Natural killer cell treated with Interleukin-12 subunit alpha and Interleukin-12 subunit beta and Interleukin-15 and Interleukin-18, amount 100 ng/mL, for 72 hours (primary cell): ENCODE measurements at places on chromosomes 7 and 10. TPM values are rescaled to one million over a fixed set of nuclear protein-coding genes. Genes with fewer than 3 reads are reported as not detected.
A peak's percentile ranks its signal among the peaks of the same experiment; 100 is the strongest.

Gene SEC61G
- 229 TPM for total RNA-seq

DNA sequence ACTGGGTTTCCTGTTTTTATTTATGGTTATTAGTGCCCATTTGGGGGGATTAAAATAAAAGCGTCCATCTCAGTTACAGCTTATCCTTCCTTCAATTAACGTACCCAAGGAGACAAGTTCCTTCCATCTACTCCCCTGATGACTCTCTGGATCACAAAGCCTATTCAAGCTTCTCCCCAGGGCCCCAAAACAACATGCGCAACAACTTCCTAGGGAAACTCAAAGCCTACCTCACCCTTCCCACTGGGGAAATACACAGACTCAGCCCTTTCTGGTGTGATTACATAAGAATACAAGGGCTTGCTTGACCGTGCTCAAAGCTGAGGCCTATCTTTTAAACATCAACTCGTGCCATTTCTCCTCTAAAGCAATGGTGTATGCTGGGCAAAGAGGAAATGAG, 112.4 kb downstream of the CDK6 start:
- H3K27ac ChIP-seq: peak overlapping the region; percentile 53
- H3K36me3 ChIP-seq: peaks cover 43% of the 10 kb centered on the region
- H3K27me3 ChIP-seq: no peaks in the 10 kb centered on the region
- H3K4me1 ChIP-seq: peaks cover 29% of the 10 kb centered on the region

- H3K27me3 ChIP-seq: peaks cover 5% of the 10 kb centered on the region
- no peak overlapping the region for H3K4me3 ChIP-seq
These were observed 14.6 kb downstream of the SFRP4 start for GRCh38 chr7:37901890-37902524.

DNA sequence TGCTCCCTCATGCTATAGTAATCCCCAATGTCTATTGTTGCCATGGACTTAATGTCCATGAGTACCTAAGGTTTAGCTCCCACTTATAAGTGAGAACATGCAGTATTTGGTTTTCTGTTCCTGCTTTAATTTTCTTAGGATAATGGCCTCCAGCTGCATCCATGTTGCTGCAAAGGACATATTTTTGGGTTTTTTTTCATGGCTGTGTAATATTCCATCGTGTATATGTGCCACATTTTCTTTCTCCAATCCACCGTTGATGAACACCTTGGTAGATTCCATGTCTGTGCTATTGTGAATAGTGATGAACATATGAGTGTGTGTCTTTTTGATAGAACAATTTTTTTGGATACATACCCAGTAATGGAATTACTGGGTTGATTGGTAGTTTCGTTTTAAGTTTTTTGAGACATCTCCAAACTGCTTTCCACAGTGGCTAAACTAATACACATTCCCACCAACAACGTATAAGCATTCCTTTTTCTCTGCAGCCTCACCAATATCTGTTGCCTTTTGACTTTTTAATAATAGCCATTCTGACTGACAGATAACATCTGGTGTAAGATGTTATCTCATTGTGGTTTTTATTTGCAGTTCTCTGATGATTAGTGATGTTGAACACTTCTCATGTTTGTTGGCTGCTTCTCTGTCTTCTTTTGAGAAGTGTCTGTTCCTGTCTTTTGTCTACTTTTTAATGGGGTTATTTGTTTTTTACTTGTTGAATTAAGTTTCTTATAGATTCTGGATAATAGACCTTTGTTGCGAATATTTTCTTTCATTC, 68.8 kb upstream of the IFRD1 start:
- peaks cover 37% of the 10 kb centered on the region for H3K27me3 ChIP-seq
- DNase-seq: no peak
- peaks cover 8% of the 10 kb centered on the region for H3K4me1 ChIP-seq
- H3K4me3 ChIP-seq: no peak overlapping the region

DNA sequence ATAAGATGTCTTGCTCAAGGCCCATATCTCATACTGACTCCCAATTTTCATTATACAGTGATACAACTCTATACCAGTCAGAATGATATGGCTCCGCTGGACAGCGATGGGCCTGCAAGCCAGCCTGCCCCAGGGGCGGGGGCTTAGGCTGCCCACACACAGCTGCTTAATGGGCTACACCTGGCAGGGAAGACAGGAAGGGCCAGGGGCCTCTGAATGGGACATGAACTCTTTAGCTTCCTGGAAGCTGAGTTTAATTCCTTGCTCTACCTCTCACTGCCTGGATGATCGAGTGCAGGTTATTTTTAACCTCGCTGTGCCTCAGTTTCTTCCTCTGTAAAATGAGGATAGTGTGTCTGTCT, 112.5 kb downstream of the C10orf105 start:
- H3K36me3 ChIP-seq: no peaks in the 10 kb centered on the region
- H3K4me3 ChIP-seq: no peak overlapping the region
- no peak for DNase-seq
- H3K27ac ChIP-seq: no peak overlapping the region
- H3K4me1 ChIP-seq: no peaks in the 10 kb centered on the region

DNA sequence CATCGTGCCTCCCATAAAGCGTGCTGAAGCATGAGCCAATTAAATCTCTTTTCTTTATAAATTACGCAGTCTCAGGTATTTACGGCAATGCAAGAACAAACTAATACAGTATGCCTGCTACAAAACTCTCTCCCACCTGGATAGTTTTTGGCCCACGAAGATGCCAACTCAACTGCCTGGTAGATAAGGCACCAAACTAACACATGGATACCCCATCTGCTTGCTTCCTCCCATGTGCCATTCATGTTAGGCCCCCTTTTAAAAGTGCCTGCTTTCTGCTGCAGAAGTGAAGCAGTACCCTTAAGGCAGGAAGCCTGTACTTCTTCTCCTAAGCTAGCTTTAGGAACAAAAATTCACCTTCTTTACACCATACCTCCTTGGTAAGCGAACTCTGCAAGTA, 15.6 kb upstream of the EPC1 start:
- H3K27ac ChIP-seq: peak overlapping the region; percentile 64
- no peak for DNase-seq
- H3K27me3 ChIP-seq: no peaks in the 10 kb centered on the region
- no peaks in the 10 kb centered on the region for H3K36me3 ChIP-seq
- H3K4me3 ChIP-seq: peak overlapping the region; percentile 9
- H3K4me1 ChIP-seq: peaks cover 38% of the 10 kb centered on the region

DNA sequence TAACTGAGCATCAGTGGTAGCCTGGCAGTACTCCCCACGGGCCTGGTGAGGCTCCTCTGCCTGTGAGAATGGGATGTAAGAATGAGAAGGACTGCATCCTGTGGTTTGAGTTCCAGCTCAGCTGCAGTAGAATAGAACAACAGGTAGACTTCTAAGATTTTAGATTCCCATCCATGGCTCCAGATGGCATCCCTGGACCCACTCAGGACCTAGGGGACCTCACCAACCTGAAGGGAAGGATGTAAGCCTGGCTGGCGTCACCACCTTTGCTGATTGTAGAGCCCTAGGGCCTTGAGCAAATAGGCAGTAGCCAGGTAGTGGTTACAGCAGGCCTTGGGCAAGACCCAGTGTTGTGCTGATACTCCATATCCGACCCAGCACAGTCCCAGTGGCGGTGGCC, 9.6 kb upstream of the AOC1 start:
- no peak overlapping the region for H3K27ac ChIP-seq
- no peaks in the 10 kb centered on the region for H3K36me3 ChIP-seq
- no peak for DNase-seq
- no peaks in the 10 kb centered on the region for H3K4me1 ChIP-seq
